ENCODE measurements at places on chromosomes 12 and 14. TPM values are rescaled to one million over a fixed set of nuclear protein-coding genes. Genes with fewer than 3 reads are reported as not detected.

Gene TAC3
- not detected for total RNA-seq

DNA sequence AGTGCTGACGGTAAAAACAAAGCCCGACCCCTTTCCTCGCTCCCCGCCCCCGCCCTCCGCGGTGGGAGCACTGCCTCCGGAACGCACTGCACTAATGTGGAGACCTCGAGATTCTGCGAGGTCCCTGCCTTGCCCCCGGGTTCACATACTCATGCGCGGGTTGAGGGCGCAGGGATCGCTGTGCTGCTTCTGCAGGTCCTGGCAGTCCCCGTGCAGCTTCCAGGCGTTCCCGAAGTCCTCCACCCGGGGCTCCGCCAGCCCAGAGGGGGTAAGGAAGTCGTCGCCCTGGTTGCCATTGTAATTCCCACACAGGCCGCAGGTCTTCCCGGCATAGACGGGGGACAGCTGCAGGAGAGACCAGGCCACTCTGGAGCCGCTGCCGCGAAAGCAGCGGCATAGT lies 66.8 kb downstream of the VWF start:
- ATAC-seq: no peak

Gene DTD2
- 23.2 TPM for total RNA-seq

Gene SLC7A7
- 1.4 TPM for total RNA-seq

- ATAC-seq: peak; percentile 93
These were observed 15.5 kb upstream of the NTN4 start for GRCh38 chr12:95805864-95806671.

Gene PHETA1
- total RNA-seq: 9.2 TPM

Data from esophagus mucosa (tissue), 1 donor.